NCI-H460 (cell line): ENCODE measurements at places on chromosomes 16 and 17. TPM values are rescaled to one million over a fixed set of nuclear protein-coding genes. Genes with fewer than 3 reads are reported as not detected.
A peak's percentile ranks its signal among the peaks of the same experiment; 100 is the strongest.

SOX9 gene
- 43.8 and 46.4 TPM in 2 replicates for total RNA-seq

TP53I13 gene
- 65.2 and 83.3 TPM in 2 replicates for total RNA-seq

PARD6A gene
- 3.4 and 6.5 TPM in 2 replicates for total RNA-seq

ENO3 gene
- total RNA-seq: 5.4 and 7.5 TPM in 2 replicates

HES7 gene
- total RNA-seq: 9.0 and 9.4 TPM in 2 replicates

NLGN2 gene
- total RNA-seq: 5.5 and 6.2 TPM in 2 replicates

LCAT gene
- total RNA-seq: 4.6 and 8.4 TPM in 2 replicates

SLC5A10 gene
- total RNA-seq: not detected in 2 replicates

CD79B gene
- total RNA-seq: not detected in 2 replicates

KRTAP9-2 gene
- total RNA-seq: not detected in 2 replicates

NUBP1 gene
- total RNA-seq: 22.9 and 24.1 TPM in 2 replicates

- no peak for DNase-seq
Observed at GRCh38 chr17:62774338-62774737, 33.8 kb downstream of the MARCHF10 start.

- DNase-seq: no peak
Observed at GRCh38 chr17:7323731-7324437, 5.3 kb downstream of the NEURL4 start.

GRCh38 chr16:23403547-23403946, 49.4 kb downstream of the COG7 start:
- DNase-seq: no peak

DNA sequence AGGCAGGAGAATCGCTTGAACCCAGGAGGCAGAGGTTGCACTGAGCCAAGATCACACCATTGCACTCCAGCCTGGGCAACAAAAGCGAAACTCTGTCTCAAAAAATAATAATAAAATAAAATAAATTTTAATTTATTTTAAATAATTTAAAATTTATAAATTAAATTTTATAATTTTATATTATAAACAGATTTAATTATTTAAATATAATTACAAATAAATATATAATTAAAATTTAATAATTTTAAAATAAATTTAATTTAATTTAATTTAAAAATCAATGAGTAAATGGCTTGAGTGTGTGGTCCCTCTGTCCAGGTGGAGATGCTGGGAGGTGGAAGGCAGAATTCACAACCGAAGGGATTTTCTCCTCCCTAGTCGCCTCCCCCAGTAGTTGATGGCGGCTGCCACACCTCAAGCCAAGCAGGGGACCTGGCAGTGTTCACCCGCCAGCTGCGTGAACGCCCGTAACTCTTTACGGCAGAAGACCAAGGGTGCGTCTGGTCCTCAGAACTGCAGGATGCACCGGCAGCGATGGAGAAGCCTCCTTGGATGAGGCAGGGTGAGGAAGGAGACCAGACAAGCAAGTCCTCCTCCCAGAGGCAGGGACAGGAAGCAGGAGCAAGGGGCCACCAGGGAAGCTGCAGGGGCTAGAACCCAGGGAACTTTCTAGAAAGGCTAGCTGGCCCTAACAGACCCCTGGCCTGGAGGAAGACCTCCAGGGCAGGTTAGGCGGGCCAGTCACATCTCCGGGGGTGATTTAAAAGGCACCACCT, 22.9 kb upstream of the KRT17 start:
- DNase-seq: no peak

DNA sequence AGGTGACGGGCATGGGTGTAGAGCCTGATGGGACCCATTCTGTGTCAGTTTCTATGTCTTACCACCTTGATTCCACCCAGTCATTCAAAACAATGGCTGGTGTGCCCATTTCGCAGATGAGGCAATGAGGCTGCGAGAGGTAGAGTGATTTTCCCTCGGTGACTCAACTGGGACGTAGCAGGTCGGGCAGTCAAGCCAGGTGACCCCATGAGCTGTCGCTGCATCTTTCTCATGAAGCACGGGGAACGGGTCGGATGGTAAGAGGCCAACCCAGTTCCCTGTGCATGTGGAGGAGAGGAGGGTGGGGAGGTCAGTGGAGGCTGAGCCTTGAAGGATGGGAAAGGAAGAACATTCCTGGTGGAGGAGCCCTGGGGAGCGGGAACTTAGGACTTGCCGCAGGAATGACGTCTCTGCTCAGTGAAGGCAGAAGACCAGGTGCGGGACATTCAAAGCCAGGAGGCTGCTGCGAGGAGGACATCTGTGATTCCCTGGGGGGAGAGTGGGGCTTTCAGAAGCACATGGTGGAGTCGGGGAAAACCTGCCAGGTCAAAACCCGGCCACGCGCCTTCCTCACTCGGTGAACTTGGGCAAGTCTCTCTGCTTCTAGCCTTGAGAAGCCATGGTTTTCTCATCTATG, 1.1 kb downstream of the IL21R start:
- no peak for DNase-seq

GRCh38 chr16:62909597-62909996, 873.4 kb upstream of the CDH8 start:
- DNase-seq: no peak

DNA sequence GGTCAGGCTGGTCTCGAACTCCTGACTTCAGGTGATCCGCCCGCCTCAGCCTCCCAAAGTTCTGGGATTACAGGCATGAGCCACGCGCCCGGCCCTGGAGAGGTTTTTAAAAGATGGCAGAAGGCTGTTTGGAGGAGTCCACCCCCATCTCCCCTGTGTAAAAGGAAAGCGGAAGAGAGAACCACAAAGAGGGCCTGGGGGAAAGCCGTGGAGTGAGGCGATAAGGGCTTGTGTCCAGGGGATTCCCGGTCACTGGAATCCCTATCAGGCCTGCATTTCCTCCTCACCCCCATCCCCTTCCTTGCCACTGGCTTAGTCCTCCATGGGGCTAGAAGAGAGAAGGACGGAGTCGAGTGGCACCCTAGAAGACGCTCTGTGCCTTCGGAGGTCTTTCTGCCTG, at the start of gene GP1BA:
GP1BA (plus strand) TSS at position 315 of the 400 bp plus-strand sequence. CDS start 328 bp downstream, outside the sequence.
- no peak for DNase-seq

- no peak for DNase-seq
Observed at GRCh38 chr17:5468075-5468473, 708 bp downstream of the DHX33 start.

DNA sequence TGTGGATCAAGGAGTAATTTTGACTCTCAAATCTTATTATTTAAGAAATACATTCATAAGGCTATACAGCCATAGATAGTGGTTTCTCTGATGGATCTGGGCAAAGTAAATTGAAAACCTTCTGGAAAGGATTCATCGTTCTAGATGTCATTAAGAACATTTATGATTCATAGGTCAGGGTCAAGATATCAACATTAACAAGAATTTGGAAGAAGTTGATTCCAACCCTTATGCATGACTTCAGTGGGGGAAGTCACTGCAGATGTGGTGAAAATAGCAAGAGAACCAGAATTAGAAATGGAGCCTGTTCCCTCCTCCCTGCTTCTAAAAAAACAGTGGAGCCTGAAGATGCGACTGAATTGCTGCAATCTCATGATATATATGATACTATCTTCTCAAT, 36.6 kb upstream of the HNF1B start:
- DNase-seq: no peak

- no peak for DNase-seq
Observed at GRCh38 chr17:67712375-67712774, 5.4 kb upstream of the NOL11 start.

- DNase-seq: no peak
Observed at GRCh38 chr17:82900741-82901140, 60.9 kb upstream of the ZNF750 start.

GRCh38 chr16:82755570-82756282, 129.0 kb downstream of the CDH13 start:
- no peak for DNase-seq

GRCh38 chr16:58448890-58449289, 51.1 kb upstream of the NDRG4 start:
- no peak for DNase-seq

GRCh38 chr17:69711541-69711940, 297.0 kb downstream of the MAP2K6 start:
- DNase-seq: no peak

DNA sequence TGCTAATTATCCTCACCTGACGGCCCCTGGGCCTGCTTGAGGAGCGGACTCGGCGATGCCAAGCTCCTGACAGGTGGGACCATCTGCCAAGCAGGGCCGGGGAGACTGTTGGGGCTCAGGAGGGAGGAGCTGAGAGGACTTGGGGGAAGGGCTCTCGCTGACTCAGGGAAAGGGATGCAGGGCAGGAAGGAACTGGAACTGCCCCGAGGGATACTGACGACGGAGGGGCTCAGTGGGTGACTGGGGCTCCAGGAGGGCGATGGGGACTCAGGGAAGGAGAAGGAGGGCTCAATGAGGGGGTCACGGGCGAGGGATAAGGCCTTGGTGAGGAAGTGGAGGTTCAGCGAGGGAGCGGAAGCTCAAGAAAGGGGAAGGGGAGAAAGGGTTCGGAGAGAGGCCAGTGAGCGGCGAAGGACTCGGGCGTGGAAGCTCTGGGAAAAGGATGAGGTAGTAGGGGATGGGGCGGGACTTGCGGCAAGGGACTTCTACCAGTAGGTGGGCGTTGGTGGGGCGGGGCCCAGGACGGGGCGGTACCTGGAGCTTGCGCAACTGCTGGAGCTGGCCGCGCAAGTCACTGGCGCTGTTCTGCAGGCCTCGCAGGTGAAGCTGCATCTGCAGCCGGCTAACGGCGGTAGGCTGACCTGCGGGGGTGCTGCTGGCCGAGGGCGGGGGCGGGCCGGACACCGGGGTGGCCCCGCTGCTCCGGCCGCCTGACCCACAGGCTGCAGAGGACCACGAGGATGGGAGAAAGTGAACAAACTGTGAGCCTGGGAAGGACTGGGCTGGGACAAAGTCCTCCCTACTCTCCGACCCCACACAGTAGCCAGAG, 46.5 kb downstream of the SRCIN1 start:
- DNase-seq: peak; percentile 89

DNA sequence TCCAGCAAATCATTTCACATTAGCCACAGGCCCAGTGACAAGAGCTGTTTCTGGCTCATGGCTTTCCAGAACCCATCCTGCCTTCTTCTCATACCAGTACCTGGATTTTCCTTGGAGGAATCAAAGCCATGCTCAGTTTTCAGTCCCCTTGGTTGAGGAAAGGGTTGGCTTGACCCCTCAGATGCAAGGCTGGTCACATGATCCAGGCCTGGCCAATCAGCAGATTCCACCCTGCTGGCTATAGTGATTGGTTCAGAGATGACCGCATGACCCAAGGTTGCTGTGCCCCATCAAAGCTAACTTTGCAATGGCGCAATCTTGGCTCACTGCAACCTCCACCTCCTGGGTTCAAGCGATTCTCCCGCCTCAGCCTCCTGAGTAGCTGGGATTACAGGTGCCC, 45.0 kb downstream of the MMP15 start:
- DNase-seq: no peak
